Activated CD8-positive, alpha-beta T cell treated with anti-CD3 and anti-CD28 coated beads, Interleukin-2, amount 10 ng/mL, durations not matched to agents 7 days and 5 days (primary cell): ENCODE measurements at places on chromosomes 4 and X.

GRCh38 chrX:78754917-78755316 lies 7.4 kb downstream of the LPAR4 start:
- H3K4me3 ChIP-seq: no peak overlapping the region
- no peaks in the 10 kb centered on the region for H3K36me3 ChIP-seq
- peaks cover 6% of the 10 kb centered on the region for H3K4me1 ChIP-seq
- no peak overlapping the region for H3K27ac ChIP-seq
- no peak for DNase-seq
- no peaks in the 10 kb centered on the region for H3K27me3 ChIP-seq

DNA sequence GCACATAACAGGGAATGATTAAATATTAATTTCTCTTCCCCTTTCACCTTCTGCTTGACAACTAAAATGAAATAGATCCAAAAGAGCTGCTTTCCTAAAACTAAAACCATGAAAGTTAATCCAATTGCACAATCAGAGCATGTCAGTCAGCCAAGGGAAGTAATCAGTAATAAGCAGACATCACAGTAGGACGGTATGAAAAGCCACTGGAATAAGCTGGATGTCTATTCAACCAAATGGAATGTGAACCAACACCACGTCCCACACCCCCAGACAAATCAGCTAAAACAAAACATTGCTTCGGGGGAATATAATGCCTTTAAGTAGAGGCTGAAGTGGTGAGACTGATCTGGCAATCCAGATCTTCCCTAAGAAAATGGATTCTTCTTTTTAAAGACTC lies 859.4 kb upstream of the FTHL17 start:
- H3K27ac ChIP-seq: no peak overlapping the region
- H3K27me3 ChIP-seq: no peaks in the 10 kb centered on the region
- no peak for DNase-seq
- no peaks in the 10 kb centered on the region for H3K4me1 ChIP-seq
- no peak overlapping the region for H3K4me3 ChIP-seq

GRCh38 chrX:29652484-29652883 lies 562.9 kb upstream of the MAGEB2 start:
- H3K4me3 ChIP-seq: no peak overlapping the region
- no peaks in the 10 kb centered on the region for H3K4me1 ChIP-seq
- no peak for DNase-seq
- no peaks in the 10 kb centered on the region for H3K27me3 ChIP-seq
- no peak overlapping the region for H3K27ac ChIP-seq
- no peaks in the 10 kb centered on the region for H3K36me3 ChIP-seq

DNA sequence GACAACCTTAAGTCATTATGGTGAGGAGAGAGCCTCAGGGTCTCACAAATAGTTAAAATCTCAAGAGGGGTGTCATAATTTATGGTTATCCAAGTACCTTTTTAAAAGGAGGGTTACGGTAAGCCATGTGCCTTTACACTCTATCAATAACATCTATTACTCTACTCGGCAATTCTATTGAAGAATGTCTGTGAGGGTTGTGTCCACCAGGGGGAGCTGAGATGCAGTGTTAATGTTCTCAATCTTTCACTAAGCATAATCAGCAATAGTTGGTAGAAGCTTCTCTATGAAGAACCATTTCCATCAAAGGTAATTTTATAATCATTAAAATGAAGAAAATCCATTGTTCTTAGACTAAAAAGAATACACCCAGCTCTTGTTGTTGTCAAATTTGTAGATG lies 457.4 kb downstream of the CENPC start:
- H3K4me1 ChIP-seq: no peaks in the 10 kb centered on the region
- no peaks in the 10 kb centered on the region for H3K36me3 ChIP-seq
- DNase-seq: peak; percentile 61
- H3K4me3 ChIP-seq: no peak overlapping the region
- H3K27ac ChIP-seq: no peak overlapping the region

DNA sequence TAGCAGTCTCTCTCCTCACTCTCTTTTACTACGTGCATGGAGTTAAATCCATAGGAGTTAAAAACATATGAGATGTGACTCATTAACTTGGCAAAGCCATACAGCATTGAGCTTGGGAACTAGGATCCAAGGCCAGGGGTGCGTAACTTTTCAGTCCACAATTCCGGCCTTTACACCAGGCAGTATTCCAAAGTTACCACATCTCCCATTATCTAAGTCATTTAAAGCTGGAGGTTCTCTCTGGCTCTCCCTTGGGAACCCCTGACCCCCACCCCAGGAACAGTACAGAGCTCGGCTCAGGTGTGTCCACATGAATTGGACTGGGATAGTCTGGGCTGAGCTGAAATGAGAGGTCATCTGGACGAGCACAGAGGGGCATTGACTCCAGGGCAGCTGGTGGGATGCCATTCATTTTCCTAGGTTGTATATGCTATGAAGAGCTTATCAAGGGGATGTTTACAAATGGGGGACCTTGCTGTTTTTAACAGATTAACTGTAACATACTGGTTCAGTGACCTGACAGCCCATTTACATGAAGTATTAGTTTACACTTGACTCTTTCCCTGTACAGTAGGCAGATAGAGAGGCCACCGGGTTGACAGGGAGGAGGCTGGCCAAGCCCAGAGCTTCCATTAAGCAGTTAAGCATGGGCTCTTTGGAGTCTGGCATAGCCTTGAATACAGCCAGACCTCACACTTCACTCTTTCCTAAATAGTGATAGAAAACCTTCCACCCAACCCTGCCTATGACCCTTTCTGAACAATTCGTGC lies 128.8 kb downstream of the RAB28 start:
- no peak overlapping the region for H3K27ac ChIP-seq
- peaks cover 2% of the 10 kb centered on the region for H3K36me3 ChIP-seq
- no peaks in the 10 kb centered on the region for H3K27me3 ChIP-seq
- no peaks in the 10 kb centered on the region for H3K4me1 ChIP-seq
- no peak for DNase-seq

- H3K27ac ChIP-seq: no peak overlapping the region
- no peak for DNase-seq
- H3K4me3 ChIP-seq: no peak overlapping the region
Measured at GRCh38 chr4:33709247-33709646, 2535.1 kb downstream of the ARAP2 start.

GRCh38 chr4:74768857-74769525 lies 25.3 kb downstream of the BTC start:
- no peaks in the 10 kb centered on the region for H3K4me1 ChIP-seq
- H3K27ac ChIP-seq: no peak overlapping the region
- DNase-seq: no peak

DNA sequence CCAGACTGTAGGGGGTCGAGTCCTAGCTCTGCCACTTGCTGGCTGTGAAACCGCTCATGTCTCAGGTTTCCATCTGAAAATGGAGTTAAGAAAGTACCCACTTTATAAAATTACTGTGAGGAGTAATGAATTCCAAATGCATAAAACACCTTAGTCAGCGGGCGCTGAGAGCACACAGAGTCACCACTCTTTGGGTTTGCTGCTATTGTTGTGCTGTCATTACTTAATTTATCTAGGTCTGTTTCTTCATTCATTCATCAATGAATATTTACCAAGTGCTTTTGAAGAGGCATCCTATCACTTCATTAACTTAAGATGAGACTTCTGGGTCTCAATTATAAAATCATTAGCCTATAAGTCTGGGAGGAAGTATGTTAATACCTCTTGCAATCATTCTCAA lies 317.3 kb downstream of the FBXW7 start:
- H3K36me3 ChIP-seq: no peaks in the 10 kb centered on the region
- no peaks in the 10 kb centered on the region for H3K27me3 ChIP-seq
- DNase-seq: no peak
- peaks cover 3% of the 10 kb centered on the region for H3K4me1 ChIP-seq

- peak overlapping the region; percentile 34 for H3K27ac ChIP-seq
- peaks cover 57% of the 10 kb centered on the region for H3K4me1 ChIP-seq
- peak; percentile 20 for DNase-seq
- peaks cover 4% of the 10 kb centered on the region for H3K36me3 ChIP-seq
- no peaks in the 10 kb centered on the region for H3K27me3 ChIP-seq
- no peak overlapping the region for H3K4me3 ChIP-seq
Measured at GRCh38 chr4:184318852-184319251, 101.2 kb upstream of the ENPP6 start.

- no peak for DNase-seq
- no peak overlapping the region for H3K4me3 ChIP-seq
- H3K27me3 ChIP-seq: no peaks in the 10 kb centered on the region
- H3K27ac ChIP-seq: no peak overlapping the region
- H3K4me1 ChIP-seq: peaks cover 10% of the 10 kb centered on the region
Measured at GRCh38 chr4:80538276-80538926, 202.9 kb downstream of the CFAP299 start.
